ENCODE measurements at places on chromosomes 4 and X. TPM values are rescaled to one million over a fixed set of nuclear protein-coding genes. Genes with fewer than 3 reads are reported as not detected.

The APLN gene
- 15.9 TPM for total RNA-seq

The TCEAL6 gene
- total RNA-seq = not detected

The WDR19 gene
- 10.4 TPM for total RNA-seq

GRCh38 chr4:171376724-171377123 lies 436.5 kb upstream of the GALNTL6 start:
- no peak for DNase-seq

DNA sequence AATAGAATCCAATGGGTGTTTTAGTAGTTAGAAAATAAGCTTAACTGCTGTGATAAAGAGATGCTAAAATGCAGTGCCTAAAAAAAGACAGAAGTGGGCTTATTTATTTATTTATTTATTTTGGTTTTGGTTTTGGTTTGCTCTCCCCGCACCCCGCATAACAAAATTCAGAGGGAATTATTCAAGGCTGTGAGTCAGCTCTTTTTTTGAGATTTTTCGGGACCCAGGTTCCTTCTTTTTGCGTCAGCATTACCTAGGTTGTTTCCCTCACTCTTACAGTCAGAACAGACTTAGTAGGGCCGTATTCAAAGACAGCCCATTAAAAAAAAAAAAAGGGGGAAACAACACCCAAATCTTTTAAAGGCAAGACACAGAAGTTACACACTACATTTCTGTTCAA lies 1495.5 kb upstream of the ADGRL3 start:
- no peak for DNase-seq

DNA sequence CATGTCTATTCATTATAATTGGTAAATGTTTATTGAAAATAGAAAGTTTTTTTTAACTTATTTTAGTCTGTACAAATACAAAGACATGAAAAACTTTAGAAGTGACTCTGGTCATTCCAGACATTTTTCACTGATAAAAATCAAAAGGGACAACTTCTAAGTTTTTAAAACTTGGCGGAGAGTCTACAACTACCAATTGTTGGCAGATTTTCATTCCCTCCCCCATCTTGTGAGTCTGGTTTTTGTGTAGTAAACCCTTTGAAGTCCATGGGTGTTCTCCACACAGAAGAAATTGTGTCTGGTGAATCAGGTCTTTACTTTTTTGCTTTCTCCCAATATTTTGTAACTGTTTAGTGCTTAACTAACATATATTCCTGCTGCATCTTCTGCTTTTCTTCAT lies 336.5 kb downstream of the PDGFC start:
- no peak for DNase-seq

DNA sequence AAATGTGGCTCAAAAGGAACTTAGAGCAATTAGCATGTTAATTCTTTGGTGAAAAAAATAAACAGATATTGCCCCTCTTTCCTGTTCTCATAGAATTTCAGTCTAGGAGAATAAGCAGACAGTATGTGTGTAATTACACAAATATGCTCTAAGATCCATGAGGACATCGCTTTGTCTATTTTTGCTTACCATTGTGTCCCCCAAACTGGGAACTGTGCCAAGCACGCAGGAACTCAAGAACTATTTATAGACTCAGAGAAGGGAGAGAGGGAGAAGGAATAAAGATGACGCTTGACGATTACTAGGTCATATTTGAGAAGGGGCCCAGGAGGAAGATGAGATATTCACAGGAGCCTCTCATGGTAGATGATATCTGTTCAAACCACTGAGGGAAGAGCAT lies 692.6 kb downstream of the RAB28 start:
- peak; percentile 22 for DNase-seq

DNA sequence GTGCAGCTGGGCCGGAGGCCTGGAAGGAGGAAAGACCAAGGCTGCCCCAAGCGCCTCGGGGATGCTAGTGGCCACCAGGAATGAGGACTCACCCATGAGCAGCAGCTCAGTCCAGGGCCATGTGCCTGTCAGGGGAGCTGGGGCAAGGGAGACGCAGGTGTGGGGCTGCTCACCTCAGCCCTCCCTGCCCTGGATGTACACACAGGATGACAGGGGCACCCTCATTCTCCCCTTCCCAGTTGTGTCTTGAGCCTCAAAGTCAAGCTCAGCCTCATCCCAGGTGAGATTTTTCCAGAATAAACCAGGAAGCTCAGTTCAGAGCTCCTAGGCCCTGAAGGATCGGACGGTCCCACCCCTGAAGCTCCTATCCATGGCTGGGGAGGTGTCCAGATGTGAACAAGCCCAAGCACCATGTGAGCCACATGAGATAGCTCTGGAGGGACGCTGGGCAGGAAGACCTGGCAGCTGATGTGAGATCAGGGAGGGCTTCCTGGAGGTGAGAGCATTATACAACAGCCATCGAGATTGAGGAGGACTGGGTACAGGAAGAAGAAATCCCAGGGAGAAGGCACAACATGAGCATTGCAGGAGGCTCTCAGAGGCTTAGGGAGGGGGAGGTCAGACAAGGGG lies 23.0 kb downstream of the HTRA3 start:
- peak; percentile 10 for DNase-seq

DNA sequence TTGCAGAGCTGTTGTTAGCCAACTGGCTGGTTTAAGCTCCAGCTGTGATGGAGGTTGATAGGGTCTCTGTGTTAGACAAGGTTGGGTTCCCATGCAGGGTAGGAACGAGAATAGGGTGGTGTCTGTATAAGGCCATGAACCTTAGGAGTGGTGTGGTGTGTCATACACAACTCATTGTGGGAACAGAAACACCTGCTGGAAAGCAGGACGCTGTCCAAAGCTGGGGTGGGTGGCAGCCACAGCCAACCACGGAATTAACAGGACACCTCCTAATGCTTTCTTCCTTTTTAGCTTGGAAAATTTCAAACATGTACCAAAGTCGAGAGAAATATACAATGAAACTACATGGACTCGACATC lies 94.4 kb downstream of the ARHGAP10 start:
- DNase-seq = no peak

DNA sequence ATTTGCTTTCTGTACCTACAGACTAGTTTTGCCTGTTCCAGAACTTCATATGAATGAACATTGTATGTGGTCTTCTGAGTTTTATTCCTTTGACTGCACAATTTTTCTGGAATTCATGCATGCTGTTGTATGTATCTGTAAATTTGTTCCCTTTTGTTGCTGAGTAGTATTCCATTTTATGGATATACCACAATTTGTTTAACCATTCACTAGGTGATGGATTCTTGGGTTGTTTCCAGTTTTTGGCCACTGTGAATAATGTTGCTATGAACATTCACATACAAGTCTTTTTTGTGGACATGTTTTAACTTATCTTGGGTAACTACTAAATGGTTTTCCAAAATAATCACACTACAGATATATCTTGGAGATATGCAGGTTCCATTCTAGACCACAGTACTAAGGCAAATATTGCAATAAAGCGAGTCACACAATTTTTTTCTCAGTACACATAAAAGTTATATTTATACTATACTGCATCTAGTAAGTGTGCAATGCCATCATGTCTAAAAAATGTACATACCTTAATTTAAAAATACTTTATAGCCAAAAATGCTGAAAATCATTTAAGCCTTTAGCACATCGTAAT lies 58.7 kb downstream of the TSPAN5 start:
- no peak for DNase-seq

- DNase-seq = no peak
These were observed 3.1 kb upstream of the FGB start for GRCh38 chr4:154559494-154560418.

- no peak for DNase-seq
These were observed 61.3 kb downstream of the AFAP1 start for GRCh38 chr4:7878323-7878722.

GRCh38 chrX:13369256-13370030 lies 49.6 kb upstream of the ATXN3L start:
- no peak for DNase-seq

DNA sequence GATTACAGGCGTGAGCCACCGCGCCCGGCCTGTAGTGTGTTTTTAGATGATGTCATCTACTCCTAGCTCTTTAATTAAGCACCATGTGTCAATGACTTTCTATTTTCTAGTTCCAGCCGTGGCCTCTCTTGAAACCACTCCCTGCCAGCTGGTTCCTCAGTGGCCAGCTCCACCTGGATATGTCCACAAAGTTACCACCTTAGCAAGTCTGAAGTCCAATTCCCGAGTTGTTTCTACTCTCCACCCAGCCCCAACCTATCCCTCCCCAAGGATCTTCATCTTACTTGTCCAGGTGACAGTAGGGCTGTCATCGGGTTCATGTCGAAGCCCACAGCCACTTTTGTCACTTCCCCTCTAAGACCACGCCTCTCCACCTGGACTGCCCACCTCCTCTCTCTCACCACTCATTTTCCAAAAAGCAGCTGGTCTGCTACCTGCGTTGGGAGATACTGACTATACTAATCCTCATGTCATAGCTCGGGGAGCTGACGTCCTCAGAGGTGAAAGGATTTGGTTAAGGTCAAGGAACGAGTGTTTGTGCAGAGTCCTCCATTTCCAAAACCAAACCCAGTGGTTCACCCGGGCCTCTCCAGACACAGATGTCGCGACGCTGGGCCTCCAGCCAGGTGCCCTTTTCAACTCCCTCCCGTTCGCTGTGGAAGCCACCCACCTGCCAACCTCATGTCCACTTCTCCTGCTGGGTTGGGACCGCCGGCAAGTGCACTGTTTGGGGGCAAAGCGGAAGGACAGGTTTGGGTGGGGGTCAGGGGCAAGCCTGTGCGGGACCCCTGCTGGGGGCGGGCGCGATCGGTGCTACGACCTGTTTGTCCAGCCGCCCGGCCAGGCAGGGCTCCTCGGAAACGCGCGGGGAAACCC lies 704 bp downstream of the FAM3A start:
- DNase-seq = no peak
